ENCODE measurements at places on chromosomes 16 and 17. TPM values are rescaled to one million over a fixed set of nuclear protein-coding genes. Genes with fewer than 3 reads are reported as not detected.

GGA2 gene
- total RNA-seq, result 93.7 TPM

OR4D1 gene
- total RNA-seq, result not detected

UNC13D gene
- 19.7 TPM for total RNA-seq

KIF2B gene
- not detected for total RNA-seq

RHBDL3 gene
- 1.8 TPM for total RNA-seq

GRCh38 chr17:62998166-62998565 lies 32.1 kb downstream of the TANC2 start:
- H3K4me1 ChIP-seq, result no peaks in the 10 kb centered on the region
- DNase-seq, result no peak
- no peaks in the 10 kb centered on the region for H3K36me3 ChIP-seq
- H3K27ac ChIP-seq, result no peak overlapping the region
- no peaks in the 10 kb centered on the region for H3K27me3 ChIP-seq
- H3K4me3 ChIP-seq, result no peak overlapping the region

- no peaks in the 10 kb centered on the region for H3K36me3 ChIP-seq
- H3K4me1 ChIP-seq, result peaks cover 66% of the 10 kb centered on the region
- no peaks in the 10 kb centered on the region for H3K27me3 ChIP-seq
- H3K4me3 ChIP-seq, result no peak overlapping the region
- DNase-seq, result peak; percentile 77
These were observed 9.8 kb downstream of the SLC16A3 start for GRCh38 chr17:82238472-82239201.

- H3K27ac ChIP-seq, result no peak overlapping the region
- H3K4me3 ChIP-seq, result no peak overlapping the region
- DNase-seq, result no peak
- H3K27me3 ChIP-seq, result no peaks in the 10 kb centered on the region
- no peaks in the 10 kb centered on the region for H3K36me3 ChIP-seq
These were observed 66.8 kb downstream of the NDE1 start for GRCh38 chr16:15716694-15717447.

DNA sequence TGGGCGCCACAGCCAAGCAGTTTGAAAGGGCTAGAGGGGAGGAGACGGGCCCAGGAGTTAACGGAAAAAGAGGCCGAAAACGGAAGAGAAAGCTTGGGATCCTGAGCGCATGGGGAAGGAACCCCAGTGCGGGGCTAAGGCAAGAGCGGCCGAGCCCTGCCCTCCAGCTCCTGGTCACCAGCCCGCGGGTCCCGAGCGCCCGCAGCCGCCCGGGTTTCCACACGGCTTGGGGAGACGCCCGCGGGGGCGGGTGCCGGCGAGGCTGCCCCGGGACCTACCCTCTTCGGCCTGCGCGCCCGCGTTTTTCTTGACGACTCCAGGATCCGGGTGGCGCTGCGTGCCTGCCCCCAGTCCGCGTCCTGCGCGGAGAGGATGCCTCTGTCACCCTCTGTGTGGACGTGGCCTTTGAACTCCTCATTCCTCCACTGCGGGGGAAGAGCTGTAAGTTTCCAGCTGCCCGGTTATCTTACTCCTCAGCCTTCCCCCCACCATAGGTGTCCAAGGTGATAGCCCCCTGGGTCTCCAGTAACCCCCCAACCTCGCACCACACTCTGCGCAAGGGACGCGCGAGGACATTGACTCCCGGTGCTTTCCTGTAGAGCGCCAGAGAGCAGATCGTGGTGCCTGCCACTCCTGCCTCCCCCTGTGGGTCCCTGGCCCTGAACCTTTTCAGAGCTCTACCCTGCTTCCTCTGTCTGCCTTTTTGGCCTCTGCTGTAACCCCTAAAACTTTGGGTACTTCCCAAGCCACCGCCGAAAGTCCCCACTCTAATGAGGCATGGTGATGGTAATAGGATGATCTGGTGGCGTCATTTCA lies 1.7 kb upstream of the CDH11 start:
- H3K4me3 ChIP-seq, result peak overlapping the region; percentile 59
- H3K27ac ChIP-seq, result peak overlapping the region; percentile 91
- no peaks in the 10 kb centered on the region for H3K36me3 ChIP-seq

- H3K4me1 ChIP-seq, result peaks cover 48% of the 10 kb centered on the region
- no peak overlapping the region for H3K4me3 ChIP-seq
- no peaks in the 10 kb centered on the region for H3K27me3 ChIP-seq
- DNase-seq, result no peak
- H3K27ac ChIP-seq, result no peak overlapping the region
- H3K36me3 ChIP-seq, result no peaks in the 10 kb centered on the region
These were observed 294.7 kb downstream of the SEC14L1 start for GRCh38 chr17:77435272-77436057.

- peaks cover 16% of the 10 kb centered on the region for H3K4me1 ChIP-seq
- no peaks in the 10 kb centered on the region for H3K36me3 ChIP-seq
- peak within 1 kb of the TSS; percentile 58 for H3K4me3 ChIP-seq
- H3K27ac ChIP-seq, result peak within 1 kb of the TSS; percentile 43
These were observed at the start of gene FN3KRP for GRCh38 chr17:82716203-82717010. Gene FN3KRP, plus strand, starts transcription at chr17:82716706. Its CDS starts 50 bp downstream, at chr17:82716756.

GRCh38 chr17:27403480-27404005 lies 52.7 kb upstream of the KSR1 start:
- H3K27me3 ChIP-seq, result no peaks in the 10 kb centered on the region
- H3K27ac ChIP-seq, result no peak overlapping the region
- no peaks in the 10 kb centered on the region for H3K4me1 ChIP-seq
- DNase-seq, result no peak
- no peaks in the 10 kb centered on the region for H3K36me3 ChIP-seq

DNA sequence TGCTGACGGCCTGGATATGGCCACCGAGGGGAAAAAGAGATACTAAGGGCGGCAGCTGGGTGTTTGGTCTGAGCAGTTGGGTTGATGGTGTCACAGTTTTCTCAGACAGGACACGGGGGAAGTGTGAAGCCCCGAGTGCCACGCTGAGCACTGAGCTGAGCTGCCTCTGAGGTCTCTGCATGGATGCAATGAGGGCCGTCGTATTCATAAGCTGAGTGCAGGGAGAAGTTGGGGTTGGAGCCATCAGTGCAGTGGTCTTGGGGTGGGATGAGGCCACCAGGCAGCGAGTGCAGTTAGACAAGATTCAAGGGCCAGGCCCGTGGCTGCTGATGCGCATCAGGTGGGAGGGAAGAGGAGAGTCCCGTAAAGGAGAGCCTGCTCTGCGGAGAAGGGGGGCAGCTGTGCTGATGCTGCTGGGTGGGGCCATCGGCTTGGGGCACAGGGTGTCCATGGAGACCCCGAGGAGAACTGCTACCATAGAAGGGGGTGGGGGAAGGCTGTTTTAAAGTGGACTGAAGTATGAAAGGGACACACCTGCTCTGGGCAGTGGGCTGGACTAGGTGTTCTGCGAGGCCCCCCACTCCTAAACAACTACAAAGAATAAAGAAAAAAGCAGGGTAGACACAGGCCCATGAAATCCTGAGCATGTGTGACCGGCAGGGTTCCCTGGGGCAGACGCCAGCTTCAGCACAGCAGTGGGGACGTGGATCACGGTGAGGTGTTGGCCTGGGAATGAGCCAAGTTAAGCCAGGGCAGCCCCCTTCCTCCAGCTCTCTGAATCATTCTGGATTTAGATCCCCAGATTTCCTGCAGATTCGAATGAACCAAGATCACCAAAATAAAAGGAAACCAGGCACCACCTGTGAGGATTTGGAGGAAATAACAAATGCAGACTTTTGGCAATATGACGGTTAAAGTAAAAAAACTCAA lies 19.7 kb downstream of the IL34 start:
- H3K4me3 ChIP-seq, result no peak overlapping the region
- H3K27ac ChIP-seq, result no peak overlapping the region
- H3K36me3 ChIP-seq, result no peaks in the 10 kb centered on the region
- peak; percentile 24 for DNase-seq

- no peaks in the 10 kb centered on the region for H3K4me1 ChIP-seq
- no peak overlapping the region for H3K27ac ChIP-seq
- H3K36me3 ChIP-seq, result no peaks in the 10 kb centered on the region
- no peak overlapping the region for H3K4me3 ChIP-seq
- H3K27me3 ChIP-seq, result no peaks in the 10 kb centered on the region
These were observed 9.5 kb downstream of the MPP2 start for GRCh38 chr17:43897831-43898230.

- H3K36me3 ChIP-seq, result no peaks in the 10 kb centered on the region
- no peak for DNase-seq
- H3K27me3 ChIP-seq, result no peaks in the 10 kb centered on the region
- no peak overlapping the region for H3K4me3 ChIP-seq
- peaks cover 10% of the 10 kb centered on the region for H3K4me1 ChIP-seq
- H3K27ac ChIP-seq, result no peak overlapping the region
These were observed 70.3 kb downstream of the CMC2 start for GRCh38 chr16:80936410-80936809.

DNA sequence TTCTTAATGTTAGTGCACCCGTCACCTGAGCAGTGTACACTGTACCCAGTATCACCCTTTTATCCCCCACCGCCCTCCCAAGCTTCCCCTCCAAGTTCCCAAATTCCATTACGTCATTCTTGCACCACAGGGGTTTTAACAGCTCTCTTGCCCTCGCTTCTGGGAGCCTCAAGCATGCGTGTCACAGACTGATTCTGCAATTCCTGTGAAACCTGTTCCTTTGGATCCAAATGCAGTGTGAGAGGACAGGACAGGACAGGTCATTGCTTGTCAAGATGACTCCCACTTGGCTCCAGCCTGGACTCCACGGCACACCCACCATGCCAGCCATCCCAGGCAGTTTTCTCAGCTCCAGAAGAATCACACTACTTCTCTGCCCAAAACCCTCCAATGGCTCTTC lies 44.1 kb downstream of the CYB5D2 start:
- peak overlapping the region; percentile 29 for H3K27ac ChIP-seq
- H3K4me3 ChIP-seq, result no peak overlapping the region
- peaks cover 6% of the 10 kb centered on the region for H3K4me1 ChIP-seq
- DNase-seq, result peak; percentile 43
- no peaks in the 10 kb centered on the region for H3K27me3 ChIP-seq
- no peaks in the 10 kb centered on the region for H3K36me3 ChIP-seq

GRCh38 chr17:2222301-2222700 lies 81.3 kb downstream of the SMG6 start:
- no peaks in the 10 kb centered on the region for H3K36me3 ChIP-seq
- H3K4me1 ChIP-seq, result peaks cover 8% of the 10 kb centered on the region
- no peak overlapping the region for H3K4me3 ChIP-seq
- DNase-seq, result no peak
- H3K27ac ChIP-seq, result no peak overlapping the region

DNA sequence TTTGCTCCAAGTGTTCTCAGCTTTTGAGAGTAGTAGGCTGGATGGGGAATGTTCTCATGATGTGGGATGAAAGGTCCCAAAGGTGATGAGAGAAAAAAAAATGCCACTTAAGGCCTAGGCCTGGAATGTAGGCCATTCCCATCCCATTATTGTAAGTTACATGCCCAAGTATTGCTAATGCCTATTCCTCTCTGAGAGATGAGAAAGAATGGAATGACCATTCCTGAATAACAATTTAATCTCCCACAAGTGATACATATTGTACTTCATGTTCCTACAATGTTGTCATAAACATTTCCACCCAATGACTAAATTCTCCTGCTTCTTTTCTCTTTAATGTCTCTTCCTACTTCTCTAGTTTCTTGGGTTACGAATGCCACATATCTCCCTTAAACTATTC lies 102.8 kb upstream of the KCNJ16 start:
- no peak for DNase-seq
- H3K27me3 ChIP-seq, result no peaks in the 10 kb centered on the region
- no peaks in the 10 kb centered on the region for H3K4me1 ChIP-seq
- H3K4me3 ChIP-seq, result no peak overlapping the region

GRCh38 chr17:77245162-77245926 lies 104.6 kb downstream of the SEC14L1 start:
- no peaks in the 10 kb centered on the region for H3K36me3 ChIP-seq
- H3K4me1 ChIP-seq, result peaks cover 10% of the 10 kb centered on the region
- no peak overlapping the region for H3K27ac ChIP-seq
- DNase-seq, result no peak

- H3K36me3 ChIP-seq, result no peaks in the 10 kb centered on the region
- no peak for DNase-seq
- H3K4me3 ChIP-seq, result no peak overlapping the region
- no peaks in the 10 kb centered on the region for H3K27me3 ChIP-seq
- no peak overlapping the region for H3K27ac ChIP-seq
These were observed 123.3 kb downstream of the CDK5R1 start for GRCh38 chr17:32609884-32610650.

Measured in ovary (tissue), 10 donors.